ENCODE measurements at places on chromosomes 4 and X.
A peak's percentile ranks its signal among the peaks of the same experiment; 100 is the strongest.

DNA sequence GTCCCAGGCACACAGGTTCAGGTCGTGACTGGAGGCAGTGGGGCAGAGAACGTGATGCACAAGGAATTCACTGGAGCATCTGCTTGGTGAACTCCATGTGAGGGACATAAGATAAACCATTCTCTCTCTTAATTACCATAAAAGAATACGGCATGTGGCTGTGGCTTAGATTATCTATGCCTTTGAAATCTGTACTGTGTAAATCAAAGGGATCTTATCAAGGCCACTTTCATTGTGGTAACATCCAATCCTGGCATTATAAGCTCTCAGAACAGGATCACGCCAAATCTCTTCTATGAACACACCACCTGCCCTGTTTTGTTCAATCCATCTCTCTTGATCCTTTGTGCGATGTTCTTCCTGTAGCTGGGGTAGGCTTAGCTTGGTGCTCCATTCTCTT, 192.3 kb downstream of the SPATA18 start:
- DNase-seq, result no peak

GRCh38 chr4:183437452-183437851, 7.0 kb upstream of the CDKN2AIP start:
- no peak for DNase-seq

GRCh38 chr4:2480649-2481048, 11.7 kb downstream of the RNF4 start:
- DNase-seq, result no peak

GRCh38 chr4:1223841-1224809, 24.8 kb downstream of the CTBP1 start:
- no peak for DNase-seq

GRCh38 chr4:70885174-70885573, 17.0 kb upstream of the MOB1B start:
- DNase-seq, result no peak

DNA sequence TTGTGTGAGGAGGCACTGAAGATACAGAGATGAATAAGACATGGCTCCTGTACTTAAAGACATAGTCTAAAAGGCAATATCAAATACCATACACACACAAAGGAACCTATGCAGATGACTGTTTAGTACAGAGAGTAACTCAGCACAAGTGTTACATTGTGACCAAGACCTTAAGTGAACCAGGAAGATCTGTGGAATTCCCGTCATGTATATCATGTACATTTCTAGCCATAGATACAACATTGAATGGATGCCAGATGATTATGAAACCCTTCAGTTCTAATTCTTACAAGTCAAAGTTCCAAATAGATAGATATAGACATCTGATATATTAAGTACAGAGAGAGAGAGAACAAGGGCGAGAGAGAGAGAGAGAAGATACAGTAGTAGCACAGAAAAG, 73.2 kb downstream of the PAK3 start:
- no peak for DNase-seq

DNA sequence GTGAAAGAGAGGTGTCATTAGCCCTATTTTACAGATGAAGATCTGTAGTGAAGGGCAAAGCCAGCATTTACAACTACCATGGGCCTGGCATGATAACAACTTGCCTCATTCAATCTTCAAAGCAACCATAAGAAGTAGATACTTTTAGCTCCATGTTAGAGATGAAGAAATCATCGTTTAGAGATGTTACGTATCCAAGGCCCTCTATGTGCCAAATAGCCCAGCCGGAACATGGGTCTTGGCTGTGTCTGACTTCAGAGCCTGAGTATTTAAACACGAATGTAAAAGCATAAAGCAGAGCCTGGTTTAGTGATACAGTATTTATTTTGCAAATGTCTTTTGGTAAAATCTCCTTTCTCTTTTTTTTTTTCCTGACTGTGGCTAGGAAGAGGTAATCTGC, 197.1 kb downstream of the RASL11B start:
- DNase-seq, result no peak

DNA sequence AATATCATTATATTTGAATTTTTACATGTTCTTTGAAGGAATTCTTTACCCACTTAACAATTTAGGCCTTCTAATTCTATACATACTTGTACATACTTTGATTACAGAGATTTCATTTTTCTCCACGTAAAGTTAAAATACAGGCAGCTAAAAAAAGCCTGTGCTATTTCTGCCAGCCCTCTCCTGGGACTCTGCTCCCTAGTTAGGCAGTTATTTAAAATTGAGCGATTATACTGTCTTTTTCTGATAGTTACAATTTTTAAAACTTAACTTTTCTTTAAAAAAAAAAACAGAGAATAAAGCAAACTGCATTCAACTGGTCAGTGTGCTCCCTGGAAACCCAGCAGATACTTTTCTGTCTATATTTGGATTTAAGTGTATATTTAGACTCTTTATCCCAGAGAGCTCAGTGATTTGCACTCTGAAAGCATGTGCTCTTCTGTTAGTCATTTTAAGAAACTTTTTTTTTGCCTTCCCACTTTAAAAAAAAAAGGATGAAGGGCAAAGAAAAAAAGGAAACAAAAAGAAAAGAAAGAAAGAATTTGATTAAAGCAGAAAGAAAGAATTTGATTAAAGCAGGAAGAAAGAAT, 18.1 kb upstream of the FAM241A start:
- DNase-seq, result no peak

- no peak for DNase-seq
Measured at GRCh38 chrX:68941385-68941952, 112.6 kb downstream of the EFNB1 start.

- DNase-seq, result no peak
Measured at GRCh38 chr4:139175646-139176301, 1.2 kb downstream of the ELF2 start.

DNA sequence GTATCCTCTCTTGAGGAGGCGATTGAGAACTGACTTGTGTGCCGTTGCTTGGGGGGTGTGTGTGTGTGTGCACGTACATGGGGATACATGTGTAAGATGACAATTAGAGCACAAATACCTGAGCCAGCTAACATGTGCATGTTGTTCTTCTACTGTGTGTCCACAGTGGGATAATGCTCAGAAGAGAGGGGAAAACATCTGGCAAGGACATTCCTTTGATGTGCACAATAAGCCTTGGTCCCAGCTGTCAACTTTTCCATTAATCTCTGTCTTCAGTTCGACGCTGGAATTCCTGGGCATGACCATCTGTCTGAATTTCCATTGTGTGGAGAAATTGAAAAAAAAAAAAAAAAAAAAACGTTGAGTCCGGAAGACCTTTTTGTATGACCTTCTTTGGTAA, 592.0 kb upstream of the GALNTL6 start:
- no peak for DNase-seq

GRCh38 chrX:87941841-87942240, 424.2 kb downstream of the KLHL4 start:
- no peak for DNase-seq

- no peak for DNase-seq
Measured at GRCh38 chrX:111511477-111511876, at the start of gene SERTM2. SERTM2 (plus strand) TSS chrX:111511645; CDS start chrX:111518858, 7,213 bp downstream.

GRCh38 chrX:139851730-139852129, 81.1 kb downstream of the ATP11C start:
- DNase-seq, result no peak

DNA sequence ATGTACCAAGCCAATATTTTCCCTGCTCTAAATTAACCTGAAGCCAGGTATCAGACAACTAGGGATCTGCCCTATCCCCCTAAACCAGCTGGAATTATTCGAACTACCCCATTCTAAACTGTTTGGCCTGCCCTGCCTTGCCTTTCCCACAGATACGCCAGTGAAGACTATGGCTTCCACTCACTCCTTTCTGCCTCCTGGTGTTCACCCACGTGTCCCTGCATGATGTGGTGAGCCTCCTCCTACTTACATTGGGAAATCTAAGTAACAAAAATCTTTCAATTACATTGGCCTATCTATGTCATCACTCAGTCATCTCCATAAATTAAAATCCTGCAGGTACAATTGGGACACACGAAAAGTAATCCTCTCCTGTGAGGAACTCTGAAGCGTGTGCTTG, 6.1 kb upstream of the LDOC1 start:
- DNase-seq, result no peak

- peak; percentile 31 for DNase-seq
Measured at GRCh38 chr4:128830906-128831503, 21.5 kb downstream of the JADE1 start.

DNA sequence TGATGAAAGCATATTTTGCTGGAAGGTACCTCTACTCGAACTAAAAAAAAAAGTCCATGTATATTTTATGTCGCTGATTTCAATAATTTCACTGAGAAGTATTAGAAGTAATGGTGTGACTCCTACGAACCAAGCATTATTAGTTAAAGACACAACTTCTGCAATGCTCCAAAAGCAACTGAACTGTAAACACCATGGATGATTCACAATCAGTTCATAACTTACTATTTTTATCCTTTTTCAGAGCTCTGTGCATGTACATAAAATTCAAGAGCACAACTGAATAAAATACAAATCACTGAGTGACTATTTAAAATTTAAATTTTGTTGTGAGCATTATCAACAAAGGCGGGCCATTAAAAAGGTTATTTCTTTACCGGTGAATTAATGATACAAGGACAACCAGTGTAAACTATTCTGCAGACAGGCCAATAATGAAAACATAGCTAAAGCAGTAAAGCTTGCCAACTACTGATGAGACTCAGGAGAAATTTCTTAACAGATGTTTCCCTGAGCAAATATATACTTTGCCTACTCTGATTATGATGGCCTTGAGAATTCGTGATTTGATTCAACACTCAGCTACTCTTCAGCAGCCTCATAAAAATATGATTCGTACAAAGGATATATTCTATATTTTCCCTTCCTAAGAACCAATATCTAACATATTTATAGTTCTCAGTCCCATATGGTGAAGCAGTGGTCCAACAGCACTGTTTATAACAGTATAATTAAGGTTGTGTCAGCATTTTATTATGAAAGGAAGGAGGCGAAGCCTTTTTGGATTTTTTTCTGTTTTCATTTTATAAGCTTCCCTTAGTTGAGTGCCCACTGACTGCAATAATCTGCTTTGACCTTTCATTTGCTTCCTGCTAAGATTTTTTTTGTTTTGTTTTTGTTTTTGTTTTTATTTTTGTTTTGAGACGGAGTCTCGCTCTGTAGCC, 62.8 kb upstream of the NEIL3 start:
- no peak for DNase-seq

DNA sequence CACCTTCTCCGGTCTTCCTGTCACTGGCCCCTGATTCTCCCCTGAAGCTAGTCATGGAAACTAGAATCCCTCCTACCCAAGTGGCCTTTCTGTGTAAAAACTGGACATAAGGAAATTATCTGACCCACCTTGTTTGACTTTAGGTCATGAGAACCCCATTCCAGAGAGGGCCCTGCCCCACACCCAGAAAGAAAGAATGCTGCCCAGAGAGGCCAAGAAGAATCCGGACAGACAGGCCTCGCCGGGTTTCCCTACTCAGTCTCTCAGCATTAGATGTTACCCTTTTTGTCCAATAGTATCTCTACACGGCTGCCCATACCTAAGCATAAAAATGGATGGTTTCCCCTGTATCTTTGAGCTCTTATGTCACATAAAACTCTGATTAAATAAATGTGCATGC, 83.3 kb upstream of the HELT start:
- no peak for DNase-seq

Data from GM12865 (cell line).